Heart left ventricle (tissue), 16 donors: ENCODE measurements at places on chromosomes 16 and 17. TPM values are rescaled to one million over a fixed set of nuclear protein-coding genes. Genes with fewer than 3 reads are reported as not detected.

The EME1 gene
- 0.72 TPM for polyA plus RNA-seq

The ITPRIPL2 gene
- 7.2 TPM for polyA plus RNA-seq

The NPIPA7 gene
- 3.5 TPM for polyA plus RNA-seq

The E4F1 gene
- 20.4 TPM for polyA plus RNA-seq

The KCNJ12 gene
- polyA plus RNA-seq = 7.3 TPM

The CDH1 gene
- polyA plus RNA-seq = 0.08 TPM

The SP2 gene
- 15.8 TPM for polyA plus RNA-seq

The ABCA8 gene
- 22.6 TPM for polyA plus RNA-seq

The TNP2 gene
- polyA plus RNA-seq = not detected

The NATD1 gene
- 8.4 TPM for polyA plus RNA-seq

The TSPOAP1 gene
- 19.0 TPM for polyA plus RNA-seq

The CCL23 gene
- 0.42 TPM for polyA plus RNA-seq

The RBFOX1 gene
- polyA plus RNA-seq = 13.4 TPM

The CHTF18 gene
- 2.6 TPM for polyA plus RNA-seq

The CDH13 gene
- 99.4 TPM for polyA plus RNA-seq

The KRTAP1-1 gene
- not detected for polyA plus RNA-seq

The PLXDC1 gene
- 4.8 TPM for polyA plus RNA-seq

The CD68 gene
- polyA plus RNA-seq = 11.3 TPM

The OR1A1 gene
- polyA plus RNA-seq = not detected

The ZSCAN32 gene
- 5.3 TPM for polyA plus RNA-seq

The KRT33B gene
- not detected for polyA plus RNA-seq

The CEP295NL gene
- polyA plus RNA-seq = 0.29 TPM

The IL17C gene
- not detected for polyA plus RNA-seq

The GJD3 gene
- polyA plus RNA-seq = 0.35 TPM

The PLLP gene
- 8.2 TPM for polyA plus RNA-seq

The SCARF1 gene
- 9.1 TPM for polyA plus RNA-seq
